ENCODE measurements at places on chromosomes 12 and 14. TPM values are rescaled to one million over a fixed set of nuclear protein-coding genes. Genes with fewer than 3 reads are reported as not detected.

The NIN gene
- 27.4 TPM for total RNA-seq

The INHBE gene
- not detected for total RNA-seq

GRCh38 chr14:71749613-71750238 lies 182.5 kb upstream of the RGS6 start:
- no peak for DNase-seq

DNA sequence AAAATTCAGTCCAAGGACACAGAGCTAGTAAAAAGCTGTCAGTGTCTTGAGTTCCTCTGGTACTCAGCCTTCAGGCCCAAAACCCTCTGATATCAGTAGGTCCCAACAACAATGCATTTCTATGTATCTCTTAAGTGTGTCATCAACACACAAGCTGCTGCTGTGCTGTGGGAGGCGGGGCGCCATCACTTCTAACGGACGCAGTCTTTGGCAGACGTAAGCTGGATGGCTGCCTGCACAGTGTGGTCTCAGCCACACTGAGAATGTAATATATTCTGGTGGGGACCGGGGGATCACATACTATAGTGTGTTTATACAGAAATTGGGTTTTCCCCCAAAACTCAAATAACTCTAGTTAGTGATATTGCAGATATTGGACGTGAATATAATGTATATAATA lies 123.9 kb downstream of the SUDS3 start:
- no peak for DNase-seq

GRCh38 chr14:76984787-76985375 lies 43.6 kb downstream of the IRF2BPL start:
- no peak for DNase-seq

DNA sequence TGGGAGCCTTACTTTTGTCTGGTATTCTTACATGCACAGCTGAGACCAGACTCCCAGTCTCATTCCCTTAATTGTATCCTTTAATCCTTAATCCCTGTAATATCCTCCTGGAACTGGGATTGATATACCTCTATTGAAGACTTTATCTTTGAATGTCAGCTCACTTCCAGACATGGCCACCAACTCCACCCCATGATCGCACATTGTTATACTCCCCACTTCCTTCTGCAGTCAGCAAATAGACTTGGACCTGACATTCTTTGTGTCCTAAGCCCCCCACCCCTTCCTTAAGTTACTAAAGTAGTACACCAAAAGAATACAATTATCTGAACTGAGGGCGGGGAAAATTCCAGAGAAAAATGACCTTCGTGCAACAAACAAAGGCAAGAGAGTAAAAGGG lies 8.6 kb upstream of the OSBPL8 start:
- DNase-seq, result no peak

- DNase-seq, result no peak
These were observed 471.2 kb downstream of the ATP23 start for GRCh38 chr12:58412461-58413060.

DNA sequence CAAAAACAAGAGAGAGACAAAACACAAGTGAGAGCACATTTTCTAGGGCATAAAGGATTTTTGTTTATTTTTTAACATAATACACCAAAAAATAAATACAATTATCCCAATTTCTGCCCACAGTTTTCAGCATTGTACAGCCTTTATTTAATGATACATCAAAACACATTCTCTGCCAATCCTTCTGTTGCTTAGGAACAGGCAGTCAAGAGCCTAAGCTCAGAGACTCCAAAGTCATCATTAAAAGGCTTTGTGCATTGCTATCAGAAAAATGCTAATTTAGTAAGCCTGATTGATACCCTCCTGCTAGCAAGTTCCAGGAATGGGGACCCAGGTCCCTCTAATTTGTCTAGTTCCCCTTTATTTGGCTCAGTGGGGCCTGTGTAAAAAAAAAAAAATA lies 536.5 kb downstream of the RPS29 start:
- no peak for DNase-seq
